ENCODE measurements at places on chromosomes 5 and 9.

DNA sequence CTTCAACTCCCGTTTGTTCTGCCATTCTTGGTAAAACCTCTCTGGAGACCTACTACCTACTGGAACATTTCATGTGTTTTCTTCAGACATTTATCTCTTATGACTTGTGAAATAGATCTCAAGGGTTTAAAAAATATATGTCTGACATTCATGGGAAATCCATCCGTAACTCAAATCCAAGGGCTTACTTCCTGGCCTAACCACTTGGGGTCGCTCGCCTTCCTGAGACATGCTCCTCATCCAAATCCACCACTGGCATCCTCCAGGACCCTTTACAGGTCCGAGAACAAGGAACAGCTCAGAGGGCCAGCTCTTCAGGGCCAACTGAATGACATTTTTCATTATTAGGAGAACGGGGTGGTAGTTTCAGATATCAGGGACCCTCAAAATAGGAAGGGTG lies 235.1 kb upstream of the TUT7 start:
- DNase-seq = no peak

GRCh38 chr5:95390812-95391492 lies at the start of gene FAM81B:
Gene FAM81B (plus strand): TSS chr5:95391366. CDS start chr5:95391390, 24 bp downstream.
- DNase-seq = no peak

- no peak for DNase-seq
These were observed 28.8 kb upstream of the CDC23 start for GRCh38 chr5:138241688-138242571.

- DNase-seq = peak; percentile 7
These were observed 727 bp downstream of the SMAD5 start for GRCh38 chr5:136133222-136133921.

DNA sequence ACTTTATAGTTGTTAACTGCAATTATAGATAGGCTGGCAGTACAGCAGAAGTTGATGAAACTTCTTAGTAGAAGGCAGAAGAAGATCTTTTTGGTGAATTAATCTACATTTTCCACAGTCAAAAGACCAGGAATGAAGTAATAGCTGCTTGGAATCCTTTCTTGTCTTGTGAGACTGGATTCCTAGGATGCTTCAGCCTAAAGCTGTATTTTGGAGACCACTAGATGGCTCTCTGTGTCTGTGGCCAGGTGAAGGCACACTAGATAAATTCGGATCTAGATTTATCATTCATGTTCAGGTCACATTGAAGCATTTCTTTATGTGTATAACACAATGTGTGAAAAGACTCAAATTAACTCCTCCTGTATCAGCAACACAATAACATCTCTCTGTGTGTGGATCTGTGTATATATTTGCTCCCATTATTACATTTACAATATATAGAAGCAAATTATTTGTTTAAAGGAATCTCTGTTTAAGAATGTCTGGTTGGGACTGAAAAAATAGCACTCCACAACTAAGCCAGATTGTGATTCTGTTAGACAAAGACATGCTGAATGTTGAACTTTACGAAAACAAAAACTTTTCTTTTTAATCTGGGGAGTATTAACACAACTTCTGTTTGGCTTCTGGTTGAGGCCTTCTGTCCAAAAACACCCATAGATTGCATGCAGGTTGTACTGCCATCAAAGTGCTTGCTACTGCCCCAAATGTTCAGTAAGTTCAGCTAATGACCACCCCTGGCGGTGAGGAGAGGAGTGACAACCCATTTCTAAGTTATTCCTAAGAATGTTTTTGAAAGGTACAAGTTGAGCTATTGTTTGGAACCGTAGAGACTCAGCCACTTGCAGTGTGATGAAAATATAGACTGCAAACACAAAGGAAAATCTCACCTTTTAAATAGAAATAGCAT lies 10.6 kb downstream of the GRIN3A start:
- no peak for DNase-seq

DNA sequence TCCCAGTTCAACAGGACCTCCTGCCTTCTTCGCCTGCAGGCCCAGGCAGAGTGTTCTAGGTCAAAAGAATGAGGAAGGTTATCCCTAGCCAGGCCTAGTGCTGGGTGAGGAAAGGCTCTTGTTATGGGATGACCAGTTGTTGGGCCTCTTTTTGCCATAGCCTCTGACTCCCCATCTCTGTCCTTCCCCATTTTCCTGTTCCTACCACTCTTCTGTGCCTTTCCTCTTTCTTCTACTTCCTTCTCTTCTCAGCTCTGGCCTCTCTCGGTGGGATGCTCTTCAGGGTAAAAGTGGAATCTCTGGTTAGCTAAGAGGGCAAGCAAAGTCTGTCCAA lies 1.2 kb upstream of the PCDH1 start:
- no peak for DNase-seq

GRCh38 chr5:7325975-7326913 lies 69.7 kb upstream of the ADCY2 start:
- no peak for DNase-seq

DNA sequence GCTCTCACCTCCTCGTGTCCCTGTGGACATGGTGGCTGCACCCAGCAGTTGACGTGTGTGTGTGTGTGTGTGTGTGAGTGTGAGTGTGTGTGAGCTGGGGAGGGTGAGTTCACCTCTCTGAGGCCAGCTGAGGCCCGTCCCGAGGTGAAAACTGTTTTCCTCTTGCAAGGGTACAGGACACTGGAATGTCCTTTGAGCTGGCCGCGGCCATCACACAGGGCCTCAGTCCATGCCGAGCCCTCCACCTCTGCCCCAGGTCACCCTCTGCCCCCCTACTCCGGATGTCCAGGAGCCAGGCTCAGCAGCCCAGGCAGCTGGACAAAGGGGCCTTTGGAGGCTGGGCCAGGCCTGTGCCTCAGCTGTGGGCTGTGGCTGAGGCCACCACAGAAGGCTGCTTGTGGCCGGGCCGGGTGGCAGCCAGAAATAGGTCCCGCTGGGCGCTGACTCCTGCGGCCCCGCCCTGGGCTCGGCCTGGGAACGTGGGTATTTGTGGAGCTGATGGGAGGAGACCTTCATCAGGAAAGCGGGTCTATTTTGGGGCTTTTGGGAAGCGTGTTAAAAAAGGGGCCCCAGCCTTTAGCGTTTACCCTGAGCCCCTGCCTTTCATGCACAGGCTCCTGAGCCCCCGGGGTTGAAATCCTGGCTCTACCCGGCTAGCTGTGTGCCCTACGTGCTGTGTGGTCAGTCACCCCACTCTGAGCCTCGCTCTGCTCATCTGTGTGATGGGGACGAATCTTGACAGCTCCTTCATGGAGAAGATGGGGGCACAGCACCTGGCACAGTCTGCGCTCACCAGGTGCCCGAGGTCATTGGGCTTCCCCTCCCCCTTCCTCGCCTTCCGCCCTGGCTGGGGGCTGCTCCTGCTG lies 75.1 kb upstream of the IER5L start:
- DNase-seq = no peak

Measured in CD8-positive, alpha-beta memory T cell (primary cell).